ACHN (cell line): ENCODE measurements at places on chromosomes 2 and 18.

DNA sequence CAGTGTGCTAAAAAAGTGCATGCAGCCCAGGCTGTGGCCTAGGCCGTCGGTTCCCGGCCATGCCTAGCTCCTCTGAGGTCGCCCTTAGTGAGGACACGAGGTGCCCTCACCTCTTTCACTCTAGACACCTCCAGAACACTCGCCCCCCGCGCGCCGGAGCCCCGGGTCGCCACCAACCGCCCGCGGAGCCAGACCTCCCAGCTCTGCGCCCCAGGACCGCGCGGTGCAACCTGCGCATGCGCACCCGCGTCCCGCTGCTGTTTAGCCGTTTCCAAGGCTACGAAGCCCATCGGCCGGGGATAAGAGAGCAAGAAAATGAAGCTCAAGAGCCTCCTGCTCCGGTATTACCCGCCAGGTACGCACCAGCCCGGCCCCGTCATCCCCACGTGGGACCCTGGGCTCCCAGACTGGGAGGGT lies at the start of gene DAW1:
DAW1 (plus strand) TSS at position 257 of the 417 bp plus-strand sequence; CDS start at position 316, 59 bp downstream.
- DNase-seq, result peak; percentile 78

DNA sequence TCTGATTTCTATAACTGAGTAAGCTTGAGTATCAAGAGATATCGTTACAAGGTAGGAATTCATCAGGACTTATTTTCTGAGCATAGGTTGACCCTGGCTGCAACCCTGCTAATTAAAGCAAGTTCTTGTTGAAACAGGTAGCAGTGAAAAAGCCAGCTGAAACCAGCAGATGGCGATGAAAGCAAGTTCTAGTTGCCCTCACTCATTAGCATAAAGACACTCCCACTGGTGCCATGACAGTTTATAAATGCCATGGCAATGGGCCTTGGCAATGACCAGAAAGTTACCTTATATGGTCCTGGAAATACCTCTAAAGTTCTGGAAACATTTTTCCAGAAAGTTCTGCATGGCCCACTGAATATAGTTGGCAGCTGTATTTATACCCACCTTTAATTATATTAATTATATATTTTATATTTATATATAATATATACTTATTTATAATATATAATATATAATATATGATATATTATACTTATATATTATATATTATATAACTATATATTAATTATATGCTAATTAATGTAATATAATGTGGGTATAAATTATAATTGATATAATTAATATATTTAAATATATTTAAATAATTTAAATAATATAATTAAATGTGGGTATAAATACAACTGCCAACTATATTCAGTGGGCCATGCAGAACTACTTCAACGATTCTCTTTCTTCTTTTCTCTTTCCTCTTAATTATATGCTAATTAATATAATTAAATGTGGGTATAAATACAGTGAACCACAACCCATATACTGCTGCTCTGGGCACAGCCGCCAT lies 188.0 kb downstream of the CDH7 start:
- DNase-seq, result peak; percentile 59

DNA sequence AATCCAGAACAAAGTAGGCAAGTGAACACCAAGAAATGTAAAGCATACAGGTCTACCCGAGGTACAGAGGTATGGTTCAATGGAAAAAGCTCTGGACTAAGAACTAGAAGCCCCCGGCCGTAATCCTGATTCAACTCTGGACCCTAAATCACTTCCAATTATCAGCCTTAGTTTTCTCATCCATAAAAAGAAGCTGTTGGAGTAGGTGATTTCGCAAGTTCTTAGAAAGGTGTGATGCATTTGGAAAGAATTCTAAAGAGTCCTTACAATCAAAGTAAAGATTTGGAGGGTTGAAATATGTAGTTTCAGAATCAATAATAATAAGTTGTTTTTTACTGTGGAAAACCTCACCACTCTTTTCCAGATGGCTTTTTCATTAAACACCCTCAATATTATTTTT lies 622.1 kb upstream of the ID2 start:
- DNase-seq, result no peak

- peak; percentile 11 for DNase-seq
These were observed 15.0 kb upstream of the ELOA2 start for GRCh38 chr18:47050468-47050867.

GRCh38 chr2:20573620-20574422 lies 77.1 kb downstream of the HS1BP3 start:
- no peak for DNase-seq

DNA sequence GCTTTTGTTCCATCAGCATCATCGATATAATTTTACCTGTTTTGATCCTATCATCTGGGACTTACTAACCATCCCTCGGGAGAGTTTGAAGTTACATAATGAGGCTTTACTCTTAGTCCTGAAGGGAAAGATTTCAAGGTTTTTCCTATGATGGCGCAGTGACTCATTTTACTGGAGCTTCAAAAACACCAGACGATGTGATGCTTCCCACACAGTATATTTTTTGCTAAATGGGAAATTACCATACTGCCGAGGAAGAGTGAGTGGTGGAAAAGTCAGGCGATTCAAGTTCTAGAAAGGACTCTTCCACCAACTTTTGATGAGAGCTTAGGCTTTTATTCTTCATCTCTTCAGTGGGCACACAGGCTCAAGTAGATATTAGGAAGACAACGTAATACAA lies 44.6 kb upstream of the GCG start:
- DNase-seq, result no peak

GRCh38 chr2:217972490-217972889 lies 30.3 kb downstream of the TNS1 start:
- DNase-seq, result no peak

DNA sequence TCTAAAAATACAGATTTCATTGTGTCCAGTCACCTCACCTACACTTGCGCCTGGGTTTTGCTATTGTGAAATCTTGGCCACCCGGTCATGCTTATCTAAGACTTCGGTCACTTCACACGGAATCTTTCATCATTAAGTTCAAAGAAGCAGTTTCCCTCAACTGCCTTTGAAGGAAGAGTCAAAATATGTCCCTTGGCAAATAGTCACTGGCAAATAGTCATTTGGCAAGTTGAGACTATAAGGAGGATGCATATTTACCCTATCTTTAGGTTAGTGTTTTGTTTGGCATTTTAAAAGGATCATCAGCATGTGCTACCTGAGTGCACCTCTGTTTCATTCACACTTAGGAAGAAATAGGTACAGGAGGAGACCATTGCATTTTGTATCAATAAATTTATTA lies 95.9 kb downstream of the FEZ2 start:
- DNase-seq, result no peak

- no peak for DNase-seq
These were observed 64.0 kb upstream of the CERS6 start for GRCh38 chr2:168392024-168392423.

- no peak for DNase-seq
These were observed 52.2 kb downstream of the INPP5D start for GRCh38 chr2:233112329-233112728.

DNA sequence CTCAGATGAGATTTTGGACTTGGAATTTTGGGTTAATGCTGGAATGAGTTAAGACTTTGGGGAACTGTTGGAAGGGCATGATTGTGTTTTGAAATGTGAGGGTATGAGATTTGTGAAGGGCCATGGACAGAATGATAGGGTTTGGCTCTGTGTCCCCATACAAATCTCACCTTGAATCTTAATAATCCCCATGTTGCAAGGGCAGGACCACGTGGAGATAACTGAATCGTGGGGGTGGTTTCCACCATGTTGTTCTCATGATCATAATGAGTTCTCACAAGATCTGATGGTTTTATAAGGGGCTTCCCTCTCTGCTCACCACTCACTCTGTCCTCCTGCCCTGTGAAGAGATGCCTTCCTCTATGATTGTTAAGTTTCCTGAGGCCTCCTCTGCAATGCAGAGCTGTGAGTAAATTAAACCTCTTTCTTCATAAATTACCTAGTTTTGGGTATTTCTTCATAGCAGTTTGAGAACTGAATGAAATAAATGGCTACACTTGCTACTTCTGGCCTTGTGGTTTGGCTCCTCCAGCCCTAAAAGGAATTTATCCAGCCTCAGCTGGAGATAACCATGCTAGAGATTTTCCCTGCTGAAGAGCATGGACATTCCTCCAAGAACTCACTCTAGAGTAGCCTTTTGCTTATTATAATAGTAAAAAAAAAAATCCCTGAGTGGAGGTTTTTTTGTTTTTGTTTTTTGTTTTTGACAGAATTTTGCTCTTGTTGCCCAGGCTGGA lies 144.3 kb upstream of the TFPI start:
- DNase-seq, result no peak

DNA sequence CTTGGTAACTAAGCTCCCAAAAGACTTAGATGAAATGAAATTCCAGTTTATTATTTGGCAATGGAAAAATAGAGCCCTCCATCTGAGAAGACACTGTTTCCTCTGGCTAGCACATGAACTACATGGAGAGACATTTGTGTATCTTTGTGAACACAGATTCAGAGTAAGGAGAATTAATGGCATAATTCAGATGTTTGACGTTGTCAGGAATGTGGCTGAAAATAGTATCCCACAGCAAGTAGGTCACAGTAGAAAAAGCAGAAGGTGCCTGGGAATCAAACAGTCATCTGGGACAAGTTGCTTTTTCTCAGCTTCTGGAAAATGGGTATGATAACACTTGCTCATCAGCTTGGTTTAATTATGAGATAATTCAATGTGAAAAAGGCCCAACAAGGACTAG lies 288.6 kb downstream of the PTPRM start:
- no peak for DNase-seq

- no peak for DNase-seq
These were observed 38.7 kb downstream of the DDX1 start for GRCh38 chr2:15630121-15630977.

GRCh38 chr2:190714958-190715357 lies 66.1 kb downstream of the NAB1 start:
- peak; percentile 34 for DNase-seq

DNA sequence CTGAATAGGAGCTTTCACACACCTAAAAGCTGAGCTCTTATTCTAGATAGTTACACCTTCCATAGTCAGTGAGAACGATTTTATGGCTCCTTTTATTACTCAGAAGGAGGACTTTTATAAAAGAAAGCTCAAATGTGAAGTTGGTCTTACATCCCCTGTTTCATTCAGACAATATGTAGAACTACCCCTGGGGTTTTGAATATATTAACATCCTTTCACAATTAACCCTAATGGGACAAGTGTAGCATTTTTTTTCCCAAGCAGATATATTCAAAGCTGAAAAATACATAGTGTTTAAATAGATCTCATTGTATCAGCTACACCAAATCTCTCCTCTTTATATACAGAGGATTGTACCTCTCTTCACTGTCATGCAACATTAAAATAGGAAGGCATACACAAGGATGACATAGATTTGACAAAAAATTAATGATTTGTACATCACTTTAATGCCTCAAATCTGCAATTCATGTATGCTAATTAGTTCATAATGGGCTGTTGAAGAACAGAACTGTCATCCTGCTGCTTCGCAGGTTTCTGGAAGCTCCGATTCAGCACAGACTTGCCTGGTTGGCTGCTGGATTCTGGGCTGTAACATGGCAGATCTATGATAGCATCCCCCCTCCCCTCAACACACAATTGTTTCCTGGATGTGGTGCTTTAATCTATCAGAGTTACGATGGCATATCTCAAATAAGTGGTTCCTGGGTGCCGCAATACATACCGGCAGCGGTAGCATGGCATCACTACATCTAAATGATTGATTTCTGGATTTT lies 129.7 kb upstream of the PARD3B start:
- DNase-seq, result no peak

- no peak for DNase-seq
These were observed 62.6 kb upstream of the NEDD4L start for GRCh38 chr18:57981308-57982028.

DNA sequence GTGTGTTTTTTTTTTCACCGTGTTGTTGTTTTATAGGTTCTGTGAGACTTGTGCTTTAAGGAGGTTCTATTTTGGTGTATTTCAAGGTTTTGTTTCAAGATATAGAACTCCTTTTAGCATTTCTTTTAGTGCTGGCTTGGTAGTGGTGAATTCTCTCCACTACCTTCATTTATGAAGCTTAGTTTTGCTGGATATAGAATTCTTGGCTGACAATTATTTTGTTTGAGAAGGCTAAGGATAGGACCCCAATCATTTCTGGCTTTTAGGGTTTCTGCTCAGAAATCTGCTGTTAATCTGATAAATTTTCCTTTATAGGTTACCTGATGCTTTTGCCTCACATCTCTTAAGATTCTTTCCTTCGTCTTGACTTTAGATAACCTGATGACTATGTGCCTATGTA lies 66.8 kb downstream of the MSTN start:
- DNase-seq, result no peak
